Urinary bladder (tissue), 4 donors: ENCODE measurements at places on chromosomes 16 and 17. TPM values are rescaled to one million over a fixed set of nuclear protein-coding genes. Genes with fewer than 3 reads are reported as not detected.

- DNase-seq, result no peak
Measured at GRCh38 chr16:1525871-1526607, 7.4 kb upstream of the TMEM204 start.

DNA sequence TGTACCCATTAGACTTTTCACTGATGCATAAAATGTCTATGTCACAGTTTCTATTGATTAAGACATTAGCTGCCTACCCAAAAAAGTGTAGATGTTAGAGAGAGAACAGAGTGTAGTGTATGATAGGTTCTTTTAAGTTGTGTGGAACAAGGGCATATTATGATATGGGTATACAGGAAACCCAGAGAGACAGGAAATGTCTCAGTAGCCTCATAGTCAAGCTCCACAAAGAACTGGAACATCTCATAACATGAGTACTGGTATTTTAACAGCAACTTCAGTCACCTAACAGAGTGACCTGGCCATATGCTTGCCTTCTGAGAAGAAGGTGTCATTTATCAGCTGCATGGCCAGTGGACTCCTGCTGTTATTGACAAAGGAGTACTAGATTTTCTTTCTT is 128.1 kb downstream of the RGS9 start:
- no peak for DNase-seq

DNA sequence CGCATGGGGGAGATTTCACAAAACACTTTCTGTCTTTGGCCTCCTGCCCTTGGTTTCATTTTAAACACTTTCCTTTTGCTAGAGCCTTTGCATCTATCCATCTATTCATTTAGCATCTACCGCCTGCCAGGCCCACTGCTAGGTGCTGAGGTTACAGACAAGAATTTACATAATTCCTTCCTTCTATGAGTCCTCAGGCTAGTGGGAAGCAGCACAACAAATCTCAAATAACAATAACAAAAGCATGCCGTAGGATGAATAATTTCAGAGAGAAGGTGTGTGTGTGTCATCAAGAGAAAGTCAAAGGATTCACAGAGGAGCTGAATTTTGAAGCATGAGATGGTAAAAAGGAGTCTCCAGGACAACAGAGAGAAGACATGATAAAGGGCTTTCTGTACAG is 6.1 kb upstream of the SLC46A1 start:
- DNase-seq, result no peak

DNA sequence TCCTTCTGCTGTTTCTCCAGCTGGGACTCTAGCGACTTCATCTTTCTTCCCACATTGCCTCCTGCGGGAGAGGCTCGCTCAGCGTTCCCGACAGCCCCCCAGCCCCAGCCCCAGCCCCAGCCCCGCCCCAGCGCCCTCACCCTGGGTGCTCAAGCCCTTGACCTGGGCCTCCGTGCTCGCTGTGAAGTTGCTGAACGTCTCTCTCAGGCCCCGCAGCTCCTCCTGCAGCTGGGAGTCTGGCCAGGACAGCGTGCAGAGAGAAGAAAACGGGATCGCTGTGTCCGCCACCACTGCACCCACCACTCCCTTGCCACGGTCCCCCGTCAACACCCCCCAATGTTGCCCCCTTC is 2.4 kb downstream of the ASGR1 start:
- no peak for DNase-seq

DNA sequence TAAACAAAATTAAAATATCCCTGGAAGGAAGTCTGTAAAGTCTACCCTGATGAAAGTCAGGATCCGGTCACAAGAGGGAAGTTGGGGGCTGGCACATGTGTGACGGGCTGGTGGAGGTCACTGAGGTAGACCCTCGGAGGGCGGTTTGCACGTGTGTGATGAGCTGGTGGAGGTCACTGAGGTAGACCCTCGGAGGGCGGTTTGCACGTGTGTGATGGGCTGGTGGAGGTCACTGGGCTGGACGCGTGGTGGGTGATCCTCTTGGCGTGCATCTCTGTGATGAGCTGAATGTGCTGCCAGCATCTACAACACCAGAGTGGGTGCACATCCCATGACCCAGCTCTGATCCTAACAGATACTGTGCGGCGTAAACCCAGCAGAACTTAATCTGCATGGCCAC is 43.7 kb upstream of the METRNL start:
- no peak for DNase-seq

DNA sequence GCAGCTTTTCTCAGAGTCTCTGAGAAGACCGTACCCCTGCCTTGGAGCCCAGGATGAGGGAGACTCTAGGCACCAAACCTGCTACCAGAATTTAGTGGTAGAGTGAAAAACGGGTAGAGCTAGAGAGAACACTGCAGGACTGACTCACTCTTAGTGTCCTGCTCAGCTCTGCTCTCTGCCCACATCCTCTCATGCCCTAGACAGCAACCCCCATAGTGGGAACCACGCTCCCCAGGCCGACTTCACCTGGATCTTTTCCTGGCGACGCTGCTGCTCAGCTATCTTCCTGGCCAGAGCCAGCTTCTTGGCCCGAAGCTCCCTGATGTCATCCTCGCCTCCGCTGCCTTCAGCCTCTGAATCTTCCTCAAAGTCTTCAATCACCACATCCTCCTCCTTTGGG is 26.7 kb downstream of the HIC1 start:
- no peak for DNase-seq

TPSB2 gene
- 4.4 TPM for total RNA-seq

GCGR gene
- total RNA-seq, result not detected

INCA1 gene
- 0.42 TPM for total RNA-seq

C16orf96 gene
- 0.11 TPM for total RNA-seq

AANAT gene
- total RNA-seq, result not detected

SLC5A10 gene
- total RNA-seq, result not detected

OR1A1 gene
- total RNA-seq, result not detected

CIITA gene
- total RNA-seq, result 5.6 TPM
